ENCODE measurements at places on chromosomes 11 and 22.

DNA sequence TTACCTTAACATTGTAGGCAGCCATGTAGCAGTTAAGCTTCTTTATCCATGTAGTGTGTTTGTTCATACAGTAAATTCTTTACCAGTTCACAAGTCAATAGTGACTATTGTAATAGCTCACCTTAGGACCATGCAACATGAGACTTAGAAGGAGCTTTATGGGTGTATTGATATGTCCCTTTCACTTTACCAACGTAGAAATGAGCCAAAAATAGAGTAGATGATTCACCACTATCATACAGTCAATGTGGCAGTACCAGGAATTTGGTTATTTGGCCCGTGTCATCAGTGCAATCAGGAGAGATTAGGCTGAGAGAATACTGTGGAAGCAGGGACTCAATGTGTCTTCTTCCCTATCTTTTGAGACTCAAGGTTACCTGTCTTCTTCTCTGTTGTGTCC is 4.7 kb downstream of the ZDHHC13 start:
- no peak for DNase-seq

GRCh38 chr22:38177926-38178604 is 3.6 kb downstream of the PLA2G6 start:
- DNase-seq, result peak; percentile 33

DNA sequence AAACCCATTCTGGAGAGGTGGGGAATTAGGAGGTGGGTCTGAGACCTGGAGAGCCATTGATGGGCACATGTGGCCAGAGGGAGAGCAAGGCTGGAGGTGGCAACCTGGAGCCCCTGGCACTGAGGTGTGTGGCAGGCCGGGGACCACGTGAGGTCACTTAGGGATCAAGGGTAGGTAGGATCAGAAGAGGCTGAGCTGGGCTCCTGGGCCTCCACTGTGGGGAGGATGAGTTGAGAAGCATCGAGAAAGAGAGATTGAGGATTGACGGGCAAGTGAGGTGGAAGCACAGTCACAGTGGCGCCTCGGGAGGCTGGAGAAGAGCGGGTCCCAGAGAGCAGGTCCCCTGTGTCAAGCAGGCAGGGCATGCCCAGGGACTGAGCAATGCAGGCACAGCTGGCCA is 4.1 kb downstream of the GNAZ start:
- DNase-seq, result no peak

DNA sequence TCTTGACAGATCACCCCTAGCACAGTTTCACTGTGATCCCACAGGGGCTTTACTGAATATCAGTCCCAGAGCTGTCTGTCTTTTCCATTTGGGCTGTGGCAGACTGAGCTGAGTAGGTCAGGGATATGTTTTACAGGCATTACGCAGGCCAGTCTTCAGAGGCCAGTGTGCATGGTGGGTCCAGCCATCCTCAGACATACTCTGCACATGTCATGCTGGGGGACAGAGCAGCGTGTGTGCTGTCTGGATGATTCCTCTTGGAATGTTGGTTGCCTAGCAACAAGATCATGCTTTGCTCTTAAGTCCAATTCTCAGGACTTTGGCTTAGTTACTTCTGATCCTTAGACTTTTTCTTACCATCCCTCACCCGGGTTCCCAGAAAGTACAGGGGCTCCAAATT is 736.5 kb downstream of the DLG2 start:
- DNase-seq, result no peak

DNA sequence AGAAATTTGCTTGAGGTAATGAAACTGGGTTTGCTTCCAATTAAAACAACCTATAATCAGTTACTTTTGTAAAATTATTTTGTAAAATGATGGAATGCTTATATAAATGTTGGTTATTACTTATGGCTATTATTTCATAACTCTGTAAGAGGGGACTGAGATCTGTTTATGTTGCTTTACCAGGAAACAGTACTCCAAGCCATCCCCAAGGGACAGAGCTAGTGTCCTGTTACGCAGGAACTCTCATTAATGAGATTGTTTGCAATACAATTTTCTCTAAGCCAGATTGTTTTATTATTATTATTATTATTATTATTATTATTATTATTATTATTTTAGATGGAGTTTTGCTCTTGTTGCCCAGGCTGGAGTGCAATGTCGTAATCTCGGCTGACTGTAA is 2.3 kb upstream of the NOX4 start:
- DNase-seq, result no peak

All from NCI-H748 treated with DMSO at 0.1 percent for 48 hours (cell line).